ENCODE measurements at places on chromosomes 6 and 20.

- no peak for DNase-seq
These were observed 110.3 kb upstream of the TCF21 start for GRCh38 chr6:133778414-133779130.

DNA sequence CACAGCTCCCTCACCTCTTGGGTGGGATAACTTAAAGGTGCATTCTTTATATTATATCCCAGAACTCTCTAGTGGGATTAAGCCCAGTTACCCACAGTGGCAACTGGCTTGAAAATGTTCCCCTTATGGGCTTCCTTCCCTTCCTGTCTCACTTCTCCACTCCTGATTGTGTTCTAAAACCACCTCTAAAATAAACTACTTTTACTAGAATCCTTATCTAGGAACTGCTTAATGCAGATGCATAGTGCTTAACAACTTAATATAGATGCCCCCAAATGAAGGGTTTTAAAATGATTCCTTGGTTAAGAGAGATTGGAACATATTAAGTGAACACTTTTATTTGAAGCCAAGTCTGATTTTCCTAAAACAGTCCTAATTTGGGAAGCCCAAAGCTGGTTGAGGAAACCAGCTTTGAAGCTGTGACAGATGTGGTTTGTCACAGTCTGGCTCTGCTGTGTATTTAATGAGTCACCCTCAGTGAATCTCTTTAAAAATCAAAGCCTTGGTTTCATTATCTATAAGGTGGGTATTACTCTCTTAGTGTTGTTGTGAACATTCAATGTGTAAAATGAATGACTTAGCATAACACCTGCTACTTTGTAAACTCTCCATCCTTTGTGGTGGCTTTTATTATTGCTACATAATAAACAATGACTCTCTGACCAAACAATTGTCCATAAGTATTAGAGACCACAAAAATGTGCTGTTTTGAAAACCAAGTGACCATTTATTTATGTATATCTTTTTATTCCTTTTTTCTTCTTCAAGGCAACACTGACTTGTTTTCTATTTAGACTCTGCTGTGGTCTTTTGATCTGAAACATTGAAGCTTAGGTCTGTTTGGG lies 24.4 kb downstream of the PLCB1 start:
- no peak for DNase-seq

DNA sequence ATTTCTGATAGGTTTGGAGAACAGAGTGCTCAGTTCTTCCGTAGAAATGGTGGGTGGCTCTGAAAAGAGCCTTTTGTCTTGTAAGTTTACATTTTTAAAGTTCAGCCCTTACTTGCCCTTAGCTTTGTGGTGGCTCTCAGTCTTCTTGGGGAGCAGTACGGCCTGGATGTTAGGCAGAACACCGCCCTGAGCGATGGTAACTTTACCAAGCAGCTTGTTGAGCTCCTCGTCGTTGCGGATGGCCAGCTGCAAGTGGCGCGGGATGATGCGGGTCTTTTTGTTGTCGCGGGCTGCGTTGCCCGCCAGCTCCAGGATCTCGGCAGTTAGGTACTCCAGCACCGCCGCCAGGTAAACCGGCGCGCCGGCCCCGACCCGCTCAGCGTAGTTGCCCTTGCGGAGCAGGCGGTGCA lies 19.5 kb downstream of the OR2B2 start:
- DNase-seq: no peak

DNA sequence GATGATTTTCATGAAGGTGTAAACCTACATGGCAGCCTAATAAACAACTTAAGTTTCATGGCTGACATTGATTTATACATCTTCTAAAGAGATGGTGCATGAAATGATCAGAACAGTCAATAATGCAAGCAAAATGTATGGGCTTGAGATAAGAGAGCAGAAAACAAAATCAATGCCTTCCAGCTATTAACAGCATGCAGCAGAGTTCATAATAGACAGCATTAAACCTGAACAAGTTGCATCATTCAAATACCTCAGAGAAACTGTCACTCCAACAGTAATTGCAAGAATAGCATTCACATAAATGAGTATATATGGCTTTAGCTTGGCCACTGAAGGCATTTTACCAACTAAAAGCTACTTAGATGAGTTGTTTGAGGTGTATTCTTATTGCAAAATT lies 319.6 kb upstream of the ARID1B start:
- DNase-seq: no peak

DNA sequence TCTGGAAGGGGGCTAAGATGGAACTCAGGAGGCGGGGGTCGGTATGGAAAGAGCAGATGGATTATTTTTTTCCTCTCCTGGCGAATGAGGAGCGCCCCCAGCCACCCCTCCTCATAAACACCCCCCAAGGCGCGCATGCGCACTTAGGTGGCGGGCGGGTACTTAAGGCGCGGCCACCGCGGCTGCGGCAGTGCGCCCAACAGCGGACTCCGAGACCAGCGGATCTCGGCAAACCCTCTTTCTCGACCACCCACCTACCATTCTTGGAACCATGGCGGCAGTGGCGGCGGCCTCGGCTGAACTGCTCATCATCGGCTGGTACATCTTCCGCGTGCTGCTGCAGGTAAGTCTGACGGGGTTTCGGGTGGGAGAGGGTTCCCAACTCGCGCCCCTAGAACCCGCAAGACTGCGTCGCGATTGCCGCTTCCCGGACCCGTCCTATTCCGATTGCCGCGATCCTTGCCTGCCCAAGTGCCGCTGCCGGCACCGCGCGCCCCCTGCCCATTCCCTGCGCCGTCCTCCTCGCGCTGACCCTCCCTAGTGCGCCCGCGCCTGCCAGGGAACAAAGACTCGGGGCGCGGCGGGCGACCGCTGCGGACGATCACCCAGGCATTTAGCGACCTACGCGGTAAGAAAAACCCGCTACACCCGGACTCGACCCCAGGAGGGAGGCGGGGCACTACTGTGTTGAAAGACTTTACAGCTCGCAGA lies at the start of gene NNAT:
TSS of gene NNAT (plus strand) at position 190 of the 711 bp plus-strand sequence. CDS start at position 272, 82 bp downstream.
- no peak for DNase-seq

DNA sequence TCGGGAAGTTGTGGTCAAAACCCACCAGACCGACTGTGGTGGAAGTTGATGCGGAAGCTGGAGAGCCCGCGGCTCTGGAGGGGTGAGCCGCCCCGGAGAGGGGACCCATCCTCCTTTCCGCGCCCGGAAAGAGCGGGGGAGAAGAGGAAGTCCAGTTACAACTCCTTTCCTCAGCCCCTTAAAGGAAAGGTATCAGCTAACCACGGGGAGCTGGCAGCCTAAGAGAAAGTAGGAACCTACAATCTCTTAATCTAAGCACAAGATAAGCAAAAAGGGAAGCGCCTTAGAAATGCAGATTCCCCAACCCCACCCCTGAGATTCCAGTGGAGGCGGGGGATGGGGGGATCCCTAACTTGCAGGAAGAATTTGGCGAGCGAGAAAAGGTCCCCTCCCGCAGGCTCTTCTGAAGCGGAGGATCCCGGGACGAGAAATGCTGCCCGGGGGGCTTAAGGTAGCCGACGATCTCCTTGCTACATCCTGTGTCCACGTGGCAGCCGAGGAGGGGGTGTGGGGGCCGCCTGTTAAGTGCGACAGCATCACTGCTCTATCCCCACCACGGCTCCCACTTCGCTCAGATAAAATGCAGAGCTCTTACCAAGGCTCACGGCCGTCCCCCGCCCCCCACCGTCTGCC lies 87.5 kb downstream of the ZFP64 start:
- DNase-seq: no peak

- DNase-seq: no peak
These were observed 1.0 kb downstream of the SALL4 start for GRCh38 chr20:51801122-51801822.
